ENCODE measurements at places on chromosomes 16 and 17.
A peak's percentile ranks its signal among the peaks of the same experiment; 100 is the strongest.

GRCh38 chr16:19338335-19338734 lies 52.8 kb downstream of the CLEC19A start:
- DNase-seq, result peak; percentile 68

GRCh38 chr16:85715169-85716021 lies 26.6 kb upstream of the GINS2 start:
- DNase-seq, result peak; percentile 76

DNA sequence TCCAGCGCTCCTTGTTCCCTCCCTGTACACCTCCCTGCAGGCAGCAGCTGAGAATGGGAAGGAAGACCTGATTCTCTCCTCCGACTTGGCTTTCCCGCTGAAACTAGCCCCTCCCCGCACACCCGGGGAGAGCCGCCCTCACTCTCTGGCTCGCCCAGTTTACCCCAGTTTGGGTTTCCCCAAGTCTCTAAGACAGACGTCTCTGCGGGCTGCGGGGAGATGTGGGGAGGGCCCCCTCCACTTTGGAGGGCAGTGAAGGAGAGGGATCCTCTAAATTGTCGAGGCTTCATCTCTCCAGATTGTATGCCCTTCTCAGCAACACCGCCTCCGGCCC lies 797 bp downstream of the GRB7 start:
- no peak for DNase-seq

DNA sequence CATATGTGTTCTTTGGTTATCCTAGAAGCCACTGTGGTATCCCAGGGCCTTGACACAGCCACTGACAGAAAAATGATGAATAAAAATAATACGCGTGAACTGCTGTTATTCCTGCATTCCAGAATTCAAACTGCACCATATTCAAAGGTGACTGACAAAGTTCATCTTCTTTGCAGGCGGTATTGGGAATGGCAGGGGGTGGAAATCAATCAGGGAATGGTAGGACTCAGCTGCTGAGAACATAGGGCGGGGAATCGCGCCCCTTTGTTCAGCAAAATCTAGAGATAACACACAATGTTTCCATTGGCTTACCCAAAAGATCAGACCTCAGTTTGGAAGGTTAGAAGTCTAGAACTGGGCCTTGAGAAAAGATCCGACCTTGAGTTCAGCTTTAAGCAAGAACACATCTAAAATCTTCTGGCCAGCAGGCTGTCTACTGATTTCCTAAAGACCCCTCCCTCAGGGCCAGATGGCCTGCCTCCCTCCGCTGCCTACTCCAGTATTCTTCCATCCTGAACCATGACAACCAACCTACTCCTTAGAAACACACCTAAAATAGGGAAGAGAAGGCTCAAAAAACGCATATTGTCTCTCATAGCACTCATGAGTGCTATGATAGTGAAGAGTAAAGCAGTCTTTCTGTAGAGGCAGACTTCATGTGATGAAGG lies 34.1 kb downstream of the CDK5R1 start:
- peak; percentile 88 for DNase-seq

- no peak for DNase-seq
Observed at GRCh38 chr16:87434146-87434667, 42.1 kb downstream of the MAP1LC3B start.

GRCh38 chr16:23711785-23712184 lies 1.2 kb downstream of the ERN2 start:
- DNase-seq, result no peak

DNA sequence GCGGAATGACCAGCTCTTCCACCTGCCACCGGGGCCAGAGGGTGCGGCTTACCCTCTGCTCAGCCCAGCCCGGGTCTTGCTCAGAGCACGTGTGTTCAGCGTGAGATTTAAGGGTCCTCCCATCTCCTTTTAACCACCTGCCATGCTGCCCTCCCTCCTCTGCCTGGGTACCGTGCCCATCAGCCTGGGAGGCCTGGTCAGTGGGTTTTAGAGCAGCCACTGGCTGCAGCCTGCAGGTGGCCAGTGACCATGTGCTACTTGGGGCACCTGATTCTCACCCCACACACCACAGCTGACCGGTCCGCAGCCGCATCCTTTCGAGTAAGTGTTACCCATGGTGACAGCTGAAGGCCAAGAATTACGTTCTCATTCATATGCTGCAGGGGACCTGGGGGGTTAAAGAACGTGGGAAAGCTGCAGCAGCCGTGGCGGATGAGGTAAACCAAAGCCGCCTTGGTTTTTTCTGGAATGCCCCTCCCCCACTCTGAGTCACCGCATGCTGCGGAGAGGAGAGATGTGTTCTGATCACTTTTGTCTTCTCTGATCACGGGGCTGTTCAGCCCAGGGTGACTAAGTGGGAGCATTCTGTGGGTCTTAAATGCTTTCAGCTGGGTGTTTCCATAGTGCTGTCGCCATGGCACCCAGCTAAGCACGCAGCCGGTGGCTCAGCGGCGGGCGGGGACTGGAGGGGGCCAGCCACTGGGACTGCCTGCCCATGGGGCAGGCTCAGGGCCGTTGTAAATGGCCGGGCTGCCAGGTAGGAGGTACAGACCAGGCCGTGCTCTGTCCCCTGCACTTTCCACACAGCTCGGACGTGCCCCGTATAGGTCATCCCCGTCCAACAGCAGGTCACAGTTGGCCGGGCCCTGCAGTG lies 59.8 kb downstream of the BAIAP2 start:
- DNase-seq, result peak; percentile 92

- no peak for DNase-seq
Observed at GRCh38 chr17:55344514-55344997, 77.1 kb downstream of the MMD start.

DNA sequence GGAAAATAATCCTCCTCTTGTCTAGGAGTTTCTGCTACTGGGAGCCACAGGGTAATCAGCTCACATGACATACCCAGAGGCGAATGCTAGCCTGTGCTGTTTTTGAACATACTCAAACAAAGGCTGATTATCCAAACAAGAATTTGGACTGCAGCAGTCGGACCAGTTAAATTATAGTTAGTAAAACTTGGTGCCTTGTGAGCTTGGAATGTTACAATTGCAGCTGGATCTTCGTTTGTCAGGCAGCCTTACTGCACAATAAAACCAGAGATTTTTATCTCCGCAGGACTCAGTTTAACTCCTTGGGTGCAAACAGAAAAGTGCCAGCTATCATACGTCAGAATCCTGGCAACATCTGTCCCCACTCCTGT lies 163.8 kb upstream of the TBX2 start:
- peak; percentile 24 for DNase-seq

- peak; percentile 39 for DNase-seq
Observed at GRCh38 chr16:70529051-70529777, 5.6 kb downstream of the SF3B3 start.

GRCh38 chr17:21169496-21169895 lies 42.7 kb downstream of the DHRS7B start:
- no peak for DNase-seq

DNA sequence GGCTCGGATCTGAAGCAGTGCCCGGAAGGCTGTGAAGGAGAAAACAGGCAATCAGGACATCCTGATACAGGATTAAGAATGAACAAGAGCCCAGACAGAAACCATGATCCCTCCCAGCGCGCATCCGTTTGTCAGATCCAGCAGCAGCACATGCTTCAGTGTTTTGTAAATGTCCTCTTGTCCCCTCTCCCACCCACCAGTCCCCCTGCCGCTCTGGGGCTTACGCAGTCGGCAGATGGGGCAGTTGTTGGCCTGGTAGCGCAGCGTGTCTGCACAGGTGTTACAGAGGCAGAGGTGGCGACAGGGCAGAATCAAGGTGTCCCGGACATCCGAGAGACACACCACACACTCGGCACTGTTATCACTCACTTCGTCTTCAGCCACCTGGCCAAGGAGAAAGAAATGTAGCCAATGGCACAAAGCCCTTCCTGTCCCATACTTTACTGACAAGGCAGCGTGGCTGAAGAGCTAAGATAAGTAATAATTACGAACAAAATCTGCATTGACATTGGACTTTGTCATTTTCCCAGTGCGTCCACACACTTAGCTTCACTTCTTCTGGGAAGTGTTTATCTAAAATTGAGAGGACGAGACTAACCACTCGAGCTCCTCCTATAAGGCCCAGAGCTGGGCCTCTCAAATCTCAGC lies 20.7 kb upstream of the FOXJ1 start:
- DNase-seq, result peak; percentile 31

DNA sequence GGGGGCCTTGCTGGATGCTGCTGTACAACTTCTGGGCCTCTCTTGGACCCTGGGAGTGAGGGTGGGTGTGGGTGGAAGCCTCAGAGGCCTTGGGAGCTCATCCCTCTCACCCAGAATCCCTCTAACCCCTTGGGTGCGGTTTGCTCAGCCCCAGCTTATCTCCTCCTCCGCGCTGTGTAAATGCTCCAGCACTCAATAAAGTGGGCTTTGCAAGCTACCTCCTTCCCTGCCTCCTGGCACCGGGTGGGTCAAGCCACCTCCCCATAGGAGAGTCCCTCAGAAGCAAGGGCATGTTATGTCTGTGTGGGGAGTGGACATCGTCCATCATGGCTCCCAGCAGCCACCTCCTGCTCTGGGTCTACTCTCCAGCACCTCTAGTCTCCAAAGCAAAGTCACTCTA lies 28.4 kb downstream of the CDIP1 start:
- DNase-seq, result no peak

- no peak for DNase-seq
Observed at GRCh38 chr16:35516551-35516950, 2057.1 kb downstream of the TP53TG3F start.

DNA sequence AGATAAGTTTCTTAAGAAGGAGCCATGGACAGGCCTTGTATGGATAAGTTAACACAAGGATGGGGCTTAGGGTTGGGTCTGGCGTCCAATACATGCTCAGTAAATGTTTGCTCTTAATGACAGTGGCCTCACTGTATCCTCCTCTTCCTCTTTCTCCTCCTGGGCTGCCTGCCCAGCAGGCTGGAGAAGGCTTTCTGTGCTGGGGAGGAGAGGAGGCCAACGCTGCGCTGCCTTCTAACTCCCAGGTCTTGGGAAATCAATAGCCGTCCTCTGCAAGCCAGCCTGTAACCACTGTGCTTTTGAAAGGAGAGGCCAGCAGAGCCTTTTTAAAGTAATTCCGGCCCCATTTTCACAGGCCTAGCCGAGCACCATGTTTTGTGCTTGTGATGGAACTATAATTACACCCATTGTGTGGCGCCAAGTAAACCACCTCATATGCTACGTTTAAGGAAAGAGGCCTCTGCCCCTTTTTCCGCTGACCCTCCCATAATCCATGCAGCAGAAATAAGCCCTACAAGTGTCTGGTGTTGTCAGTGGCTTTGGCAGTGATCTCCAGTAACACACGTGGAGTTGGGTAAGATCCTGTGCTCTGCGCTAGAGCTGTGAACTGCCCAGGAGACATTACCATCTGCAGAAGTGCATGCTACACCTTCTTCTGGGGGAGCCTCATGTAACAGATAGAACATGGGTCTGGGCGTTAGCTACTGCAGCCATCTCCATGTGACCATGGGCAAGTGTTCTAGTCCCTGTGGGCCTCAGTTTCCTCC lies 368.2 kb downstream of the SNX29 start:
- no peak for DNase-seq

DNA sequence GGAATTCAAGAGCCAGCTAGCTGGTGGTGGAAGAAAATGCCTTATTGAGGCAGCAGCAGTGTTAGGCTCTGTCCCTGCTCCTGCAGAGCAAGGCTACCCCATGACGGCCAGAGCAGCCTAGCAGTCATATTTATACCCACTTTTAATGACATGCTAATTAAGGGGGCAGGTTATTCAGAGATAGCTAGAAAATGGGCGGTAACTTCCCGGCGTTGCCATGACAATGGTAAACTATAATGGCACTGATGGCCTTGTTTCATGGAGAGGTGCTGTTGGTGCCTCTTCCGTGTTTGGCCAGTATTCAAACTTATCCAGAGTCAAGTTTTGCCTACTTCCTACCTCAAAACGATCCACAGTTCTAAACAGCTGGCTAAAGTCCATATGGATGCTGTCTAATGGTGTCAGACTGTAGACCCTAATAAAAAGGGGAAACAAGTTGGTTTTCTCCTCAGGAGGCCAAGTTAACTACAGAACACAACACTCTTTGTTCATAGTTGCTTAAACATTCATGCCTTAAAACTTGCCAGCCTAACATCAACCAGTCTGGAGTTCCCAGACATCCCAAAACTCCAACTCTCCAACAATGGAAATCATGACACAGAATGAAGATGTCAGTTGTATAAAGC lies 3.7 kb upstream of the SCNN1B start:
- no peak for DNase-seq

DNA sequence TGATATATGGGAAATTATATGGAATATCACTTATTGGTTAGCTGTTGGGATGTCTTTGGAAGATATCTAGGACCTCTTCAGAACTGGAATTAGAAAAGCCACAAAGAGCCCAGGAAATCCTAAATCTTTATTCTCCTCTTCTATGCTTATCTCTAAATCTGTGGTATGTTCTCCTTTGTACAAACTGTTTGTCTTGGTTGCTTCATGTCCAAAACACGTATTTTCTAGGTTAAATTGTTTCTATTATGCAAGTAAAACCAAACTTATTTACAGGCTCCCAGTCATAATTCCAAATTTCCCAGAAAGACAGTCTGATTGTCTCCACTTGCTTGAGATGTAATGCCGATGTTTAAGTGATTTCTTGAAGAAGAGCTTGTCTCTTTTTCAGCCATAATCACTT lies 650.9 kb downstream of the CDH11 start:
- DNase-seq, result no peak

DNA sequence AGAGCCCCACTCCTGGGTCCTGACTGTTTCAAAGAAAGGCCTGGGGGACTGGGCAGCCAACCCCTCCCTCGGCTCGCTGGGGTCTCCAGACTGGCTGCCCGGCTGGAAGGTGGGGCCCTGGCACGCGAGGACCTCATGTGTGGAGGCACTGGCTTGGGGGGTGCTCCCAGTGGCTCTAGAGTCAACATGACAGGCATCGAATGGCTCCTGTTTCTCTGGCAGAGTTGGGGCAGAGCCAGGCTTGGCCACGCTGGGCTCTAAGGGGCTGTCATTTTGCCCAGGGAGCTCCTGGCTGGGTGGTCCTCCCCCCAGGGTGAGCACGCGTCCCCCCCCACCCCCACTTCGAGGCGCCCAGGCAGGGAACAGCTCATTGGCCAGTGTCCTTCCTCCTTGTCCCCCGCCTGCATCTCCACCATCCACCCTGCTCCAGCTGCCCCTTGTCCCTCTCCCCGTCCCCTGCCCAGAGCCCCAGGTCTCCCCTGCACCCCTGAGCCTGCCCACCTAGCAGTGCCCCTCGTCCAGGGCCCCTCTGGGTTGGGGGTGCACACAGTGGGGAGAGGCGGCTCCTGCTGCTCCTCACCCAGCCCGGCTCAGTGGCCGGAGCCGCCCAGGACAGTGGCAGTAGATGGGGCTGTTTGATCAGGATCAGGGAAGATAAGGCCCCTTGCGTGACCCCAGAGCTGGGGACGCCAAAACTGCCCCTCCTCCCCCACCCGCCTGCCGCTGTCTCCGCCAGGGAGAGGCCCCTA lies 2.7 kb downstream of the GCGR start:
- DNase-seq, result no peak

DNA sequence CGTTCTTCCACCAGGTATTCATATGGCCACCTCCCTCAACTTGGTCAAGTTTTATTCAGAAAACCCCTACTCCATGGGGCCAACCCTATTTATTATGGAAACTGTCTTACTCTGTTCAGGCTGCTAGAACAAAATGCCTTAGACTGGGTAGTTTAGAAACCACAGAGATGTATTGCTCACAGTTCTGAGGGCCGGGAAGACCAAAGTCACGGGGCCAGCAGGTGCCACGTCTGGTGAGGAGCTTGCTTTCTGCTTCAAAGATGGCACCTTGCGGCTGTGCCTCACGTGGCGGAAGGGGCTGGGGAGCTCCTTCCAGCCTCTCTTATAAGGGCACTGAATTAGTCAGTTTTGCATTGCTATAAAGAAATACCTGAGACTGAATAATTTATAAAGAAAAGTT lies 74.3 kb downstream of the AXIN2 start:
- no peak for DNase-seq

GRCh38 chr17:56031636-56032035 lies 121.6 kb upstream of the ANKFN1 start:
- DNase-seq, result no peak

GRCh38 chr17:15451680-15452079 lies 15.7 kb downstream of the CDRT4 start:
- DNase-seq, result no peak
